ENCODE measurements at places on chromosomes 11 and 22.

DNA sequence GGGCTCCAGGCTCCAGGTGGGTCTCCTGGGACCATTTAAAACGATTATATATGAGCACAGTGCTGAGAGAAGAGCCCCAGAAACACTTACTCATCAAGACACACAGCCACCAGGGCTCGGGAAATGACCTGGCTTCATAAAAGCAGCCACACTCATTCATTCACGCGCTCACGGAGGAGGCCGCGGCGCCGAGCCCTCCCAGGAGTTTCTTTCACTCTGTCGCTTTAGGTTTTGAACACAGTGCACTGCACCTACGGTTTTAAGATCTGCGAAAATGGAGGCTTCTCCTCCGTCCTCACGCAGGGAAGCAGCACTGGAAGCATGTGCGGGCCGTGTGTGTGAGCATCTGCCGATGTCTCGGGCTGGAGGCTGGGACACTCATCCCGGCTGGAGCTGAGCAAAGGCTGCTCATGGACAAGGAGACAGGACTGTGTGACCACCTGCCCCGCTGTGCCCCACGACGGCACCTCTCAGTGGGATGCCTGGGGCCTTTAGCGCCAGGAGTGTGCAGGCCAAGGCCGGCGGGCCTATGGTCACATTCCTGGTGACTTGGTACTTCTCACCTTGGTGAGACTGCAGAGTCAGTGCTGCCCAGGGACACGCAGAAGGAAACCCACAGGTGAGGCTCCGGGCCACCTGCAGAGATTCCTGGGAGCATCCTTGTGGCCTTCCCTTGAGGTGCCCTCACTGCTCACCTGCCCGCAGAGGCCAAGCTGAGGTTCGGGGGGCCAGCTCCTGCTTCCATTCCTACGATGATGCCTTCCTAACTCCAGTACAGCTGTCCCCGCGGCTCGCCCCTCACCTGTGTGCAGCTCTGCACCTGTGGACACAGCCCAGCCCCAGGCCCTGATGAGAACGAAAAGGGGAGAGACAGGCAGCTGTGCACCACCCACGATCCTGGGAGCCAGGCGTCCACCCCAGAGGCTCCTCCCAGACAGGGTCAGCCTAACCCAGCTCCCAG, 872.0 kb downstream of the BRD1 start:
- DNase-seq, result no peak

- no peak for DNase-seq
These were observed 261.4 kb downstream of the TBC1D22A start for GRCh38 chr22:47023871-47024270.

DNA sequence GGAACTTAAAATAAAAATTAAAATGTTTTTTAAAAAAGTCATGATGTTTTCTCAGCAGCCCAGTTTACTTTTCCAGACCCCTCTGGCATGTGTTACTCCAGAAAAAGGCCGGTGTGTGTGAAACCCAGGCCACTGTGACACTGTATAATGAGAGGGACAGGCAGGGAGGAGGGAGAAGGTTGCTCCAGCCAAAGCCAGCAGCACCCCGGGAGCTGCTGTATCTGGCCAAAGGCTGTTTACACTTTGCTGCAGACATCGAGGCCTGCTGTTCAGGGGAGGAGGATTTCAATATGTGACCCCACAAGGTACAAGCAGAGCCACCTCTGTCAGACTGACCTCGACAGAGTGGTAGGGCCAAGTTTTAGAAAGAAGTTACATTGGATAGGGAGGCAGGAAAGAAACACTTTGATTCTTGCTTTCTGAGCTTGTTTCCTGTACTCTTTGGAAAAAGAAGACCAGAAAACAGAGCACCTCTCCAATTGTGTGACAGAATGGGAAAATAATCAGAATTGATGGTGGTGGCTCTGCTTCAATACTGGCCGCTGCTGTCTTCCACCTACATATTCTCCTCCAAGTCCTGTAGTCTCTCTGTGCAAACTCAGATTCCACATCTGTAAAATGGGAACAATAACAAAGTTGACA, 41.0 kb upstream of the CD44 start:
- no peak for DNase-seq

- DNase-seq, result no peak
These were observed 59.3 kb upstream of the ANO1 start for GRCh38 chr11:70018816-70019215.

DNA sequence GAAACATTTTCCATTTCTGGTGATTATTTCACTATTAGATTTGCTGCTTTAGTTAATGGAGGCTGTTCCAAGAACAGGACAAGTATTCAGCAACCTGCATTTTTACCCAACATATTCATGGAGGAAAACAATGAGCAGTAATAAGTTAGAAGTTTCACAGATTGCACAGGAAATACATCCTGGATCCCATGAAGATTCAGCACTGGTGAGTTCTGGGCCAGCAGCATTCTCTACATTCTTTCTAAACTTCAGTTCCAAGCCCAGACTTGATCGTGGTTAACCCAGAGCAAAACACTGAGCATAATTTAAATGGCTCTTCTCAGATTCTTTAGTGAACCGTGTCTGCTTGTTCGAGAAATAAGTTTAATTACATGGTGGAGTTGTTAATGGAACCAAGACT, 3.8 kb downstream of the FJX1 start:
- DNase-seq, result peak; percentile 94

DNA sequence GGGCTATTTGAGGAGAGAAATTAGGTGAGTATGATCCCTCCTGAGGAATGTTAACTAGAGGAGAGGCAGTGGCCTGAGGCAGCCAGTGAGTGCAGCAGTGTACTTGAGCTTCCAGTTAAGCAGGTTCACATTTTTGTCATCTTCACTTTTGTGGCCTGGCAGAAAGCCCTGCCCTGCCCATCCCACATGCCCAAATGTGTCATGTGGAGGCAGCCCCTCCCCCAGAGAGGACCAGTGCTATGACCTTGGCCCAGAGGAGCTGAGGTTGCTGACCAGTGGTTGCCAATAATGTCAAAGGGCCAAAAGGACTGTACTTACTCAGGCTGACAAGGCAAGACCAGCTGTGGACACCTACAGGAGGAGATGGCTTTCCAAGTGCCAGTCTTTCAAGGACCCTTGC, 17.6 kb upstream of the GRK2 start:
- peak; percentile 96 for DNase-seq

GRCh38 chr11:61369372-61370348, 7.5 kb downstream of the TMEM138 start:
- peak; percentile 100 for DNase-seq

DNA sequence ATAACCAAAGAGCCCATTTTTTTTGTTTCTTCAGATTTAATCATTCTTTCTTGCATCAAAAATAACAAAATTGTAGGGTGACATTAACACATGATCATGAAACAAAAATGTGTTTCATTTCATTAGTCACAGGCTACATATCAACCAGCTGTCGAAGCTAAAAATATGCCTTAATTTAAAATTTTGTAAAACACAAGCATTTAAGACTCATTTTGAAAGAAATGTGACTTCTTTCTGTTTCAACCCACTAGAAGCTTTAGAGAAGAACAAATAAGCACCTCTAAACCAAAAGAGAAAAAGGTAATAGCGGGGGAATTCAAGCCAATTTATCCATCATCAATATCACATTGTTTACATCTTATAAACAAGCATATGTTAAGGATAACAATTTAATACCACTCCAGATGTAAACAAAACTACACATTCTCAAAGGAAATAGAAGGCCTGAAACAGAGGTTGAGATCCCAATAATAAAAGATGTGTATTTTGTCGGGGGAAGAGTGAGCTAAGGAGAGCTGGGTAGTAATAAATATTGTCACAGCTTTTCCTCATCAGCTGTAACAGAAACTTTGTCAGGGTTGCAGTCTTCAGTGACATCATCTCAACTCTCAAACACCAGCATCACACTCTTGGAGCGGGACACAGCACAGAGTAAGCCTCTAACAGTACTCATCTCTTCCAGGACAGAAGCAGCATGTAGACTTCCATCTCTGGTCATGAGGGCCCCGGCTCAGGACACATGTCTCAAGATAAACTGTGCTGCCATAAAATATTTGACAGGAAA, 42.0 kb downstream of the ALG9 start:
- DNase-seq, result no peak

DNA sequence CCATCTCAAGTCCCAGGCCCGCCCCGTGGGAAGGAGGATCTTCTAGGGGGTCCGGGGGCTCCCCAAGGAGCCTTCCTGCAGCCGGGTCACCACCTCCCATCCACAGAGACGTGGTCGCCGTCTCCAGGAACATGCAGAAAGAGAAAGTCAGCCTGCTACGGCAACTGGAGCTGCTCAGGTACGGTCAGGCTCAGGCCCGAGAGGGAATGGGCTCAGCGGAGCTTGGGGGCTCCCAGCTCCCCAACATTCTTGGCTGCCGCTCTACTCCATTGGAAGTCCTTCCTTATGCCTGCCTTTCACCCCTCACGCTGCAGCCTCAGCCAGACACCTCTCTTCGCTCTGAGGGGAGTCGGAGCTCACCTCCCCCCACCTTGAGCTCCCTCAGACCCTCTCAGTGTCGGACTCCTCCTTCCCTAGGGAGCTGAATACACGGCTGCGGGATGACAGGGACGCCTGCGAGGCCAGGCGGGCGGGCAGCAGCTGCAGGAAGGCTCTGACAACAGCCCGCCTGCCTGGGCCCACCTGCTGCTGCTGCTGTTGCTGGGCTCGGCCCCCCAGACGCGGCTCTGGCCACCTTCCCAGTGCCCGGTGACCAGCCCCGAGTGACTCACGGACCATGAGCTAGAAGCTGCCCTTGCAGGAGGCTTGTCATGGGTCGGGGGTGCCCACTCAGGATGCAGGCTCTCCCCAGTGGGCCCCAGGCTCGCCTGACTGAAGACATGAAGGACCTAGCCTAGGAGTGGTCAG, 1.5 kb upstream of the CD151 start:
- DNase-seq, result no peak

GRCh38 chr11:116931206-116931953, 94.0 kb upstream of the APOA1 start:
- peak; percentile 42 for DNase-seq

GRCh38 chr11:12906501-12906900, 102.6 kb upstream of the RASSF10 start:
- DNase-seq, result no peak

DNA sequence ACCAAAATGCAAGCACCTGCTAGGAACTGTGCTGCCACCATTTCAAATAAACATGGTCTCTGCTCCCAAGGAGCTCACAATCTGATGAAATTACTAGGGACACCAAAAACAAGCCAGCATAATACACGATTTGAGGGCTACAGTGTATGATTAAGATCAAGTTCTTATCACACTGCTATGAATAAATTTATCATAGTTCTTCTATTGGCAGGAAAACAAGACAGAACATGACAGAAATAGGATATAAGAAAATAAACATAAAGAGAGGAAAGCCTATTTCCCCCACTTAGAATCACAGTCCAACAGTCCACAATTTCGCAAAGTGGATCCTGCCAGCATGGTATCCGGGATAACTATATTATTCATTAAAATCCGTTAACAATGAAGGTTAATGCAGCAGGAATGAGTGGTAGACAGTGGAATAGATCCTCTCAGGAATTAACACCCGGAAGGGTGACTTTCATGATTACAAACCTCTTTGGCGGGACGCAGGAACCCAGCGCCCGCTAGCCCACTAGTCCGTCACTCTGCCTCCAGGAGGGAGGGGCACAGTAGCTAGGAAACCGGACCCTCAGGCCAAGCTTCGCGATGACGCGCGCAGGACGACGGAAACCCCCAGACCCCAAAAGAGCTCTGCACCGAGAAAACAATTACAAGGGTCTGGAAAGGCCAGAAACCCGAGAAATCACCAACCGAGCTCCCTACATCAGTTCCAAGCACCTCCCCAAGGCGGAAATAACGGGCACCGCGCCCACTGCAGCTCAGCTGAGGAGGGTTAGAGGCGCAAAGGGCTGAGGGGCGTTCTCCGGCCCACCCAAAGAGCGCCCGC, 607 bp downstream of the CCDC82 start:
- peak; percentile 45 for DNase-seq

- no peak for DNase-seq
These were observed 140.8 kb downstream of the TBC1D22A start for GRCh38 chr22:46902998-46903916.

- DNase-seq, result peak; percentile 17
These were observed 301.1 kb downstream of the BUD13 start for GRCh38 chr11:116471608-116472256.

- DNase-seq, result peak; percentile 70
These were observed 266.0 kb upstream of the NARS2 start for GRCh38 chr11:78840623-78841022.

DNA sequence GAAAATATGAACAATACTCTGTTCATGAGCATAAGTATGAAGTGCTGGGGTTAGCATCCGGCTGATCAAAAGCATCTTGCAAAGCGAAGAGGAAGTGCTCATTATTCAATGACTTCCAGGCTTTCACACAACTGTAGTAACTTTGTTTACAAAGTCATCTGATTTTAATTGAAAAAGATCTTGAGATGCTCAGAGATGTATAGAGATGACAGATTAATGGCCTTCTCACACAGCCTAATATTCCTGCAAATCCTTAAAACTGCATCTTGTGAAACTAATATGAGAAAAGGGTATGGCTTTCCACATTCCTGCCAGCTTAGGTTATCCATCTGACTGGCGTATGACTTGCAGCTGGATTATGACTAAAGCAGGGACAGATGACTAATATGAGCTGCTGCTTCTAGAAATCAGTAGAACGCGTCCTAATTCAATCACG, 125.4 kb downstream of the CASP12 start:
- peak; percentile 95 for DNase-seq

DNA sequence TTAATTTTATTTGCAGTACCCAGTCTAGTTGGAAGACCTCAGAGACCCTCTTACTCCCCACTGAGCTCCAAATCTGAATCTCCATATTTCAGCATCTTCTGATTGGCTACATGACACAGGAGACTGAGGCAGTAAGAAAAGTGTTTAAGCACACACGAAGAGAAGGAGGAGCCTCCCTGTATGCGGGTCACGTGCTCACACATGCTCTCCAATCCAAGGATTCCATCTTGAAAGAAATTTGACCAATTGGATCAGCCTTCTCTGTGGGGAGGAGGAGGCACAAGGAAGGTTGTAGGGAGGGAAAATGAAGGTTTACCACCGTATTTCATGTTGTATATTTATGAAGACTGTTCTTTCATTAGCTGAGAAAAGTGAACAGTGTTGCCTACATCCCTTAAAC, 1.2 kb downstream of the OR6T1 start:
- DNase-seq, result no peak

GRCh38 chr11:102112509-102112821, 2.2 kb downstream of the YAP1 start:
- no peak for DNase-seq

- DNase-seq, result no peak
These were observed 44.8 kb downstream of the ADAMTS8 start for GRCh38 chr11:130383344-130384211.

DNA sequence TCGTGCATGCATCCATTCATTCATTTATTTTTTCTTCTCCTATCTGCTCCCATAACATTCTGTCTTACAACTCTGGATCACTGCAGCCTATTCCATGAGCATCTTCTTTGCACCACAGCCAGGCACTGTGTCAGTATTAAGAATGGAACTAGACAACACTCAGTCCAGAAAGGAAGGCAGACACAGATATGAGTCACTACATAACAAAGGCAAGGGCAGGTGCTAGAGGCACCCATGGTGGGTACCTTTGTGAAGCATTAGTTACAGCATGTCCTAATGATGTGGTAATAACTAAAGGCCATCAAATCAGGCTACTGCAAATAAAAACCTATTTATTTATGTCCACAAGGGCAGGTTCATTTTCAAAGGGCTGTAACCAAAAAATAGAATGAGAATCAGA, 28.1 kb downstream of the TENM4 start:
- peak; percentile 87 for DNase-seq

- no peak for DNase-seq
These were observed 2.6 kb upstream of the DSCAML1 start for GRCh38 chr11:117799634-117800033.

GRCh38 chr11:56849250-56849649, 100.8 kb upstream of the OR9G4 start:
- peak; percentile 87 for DNase-seq

- DNase-seq, result no peak
These were observed 900.3 kb downstream of the OPCML start for GRCh38 chr11:132631989-132632388.
